ENCODE measurements at places on chromosomes 13 and 19. TPM values are rescaled to one million over a fixed set of nuclear protein-coding genes. Genes with fewer than 3 reads are reported as not detected.

Gene ZNF253
- 12.9 TPM for total RNA-seq

DNA sequence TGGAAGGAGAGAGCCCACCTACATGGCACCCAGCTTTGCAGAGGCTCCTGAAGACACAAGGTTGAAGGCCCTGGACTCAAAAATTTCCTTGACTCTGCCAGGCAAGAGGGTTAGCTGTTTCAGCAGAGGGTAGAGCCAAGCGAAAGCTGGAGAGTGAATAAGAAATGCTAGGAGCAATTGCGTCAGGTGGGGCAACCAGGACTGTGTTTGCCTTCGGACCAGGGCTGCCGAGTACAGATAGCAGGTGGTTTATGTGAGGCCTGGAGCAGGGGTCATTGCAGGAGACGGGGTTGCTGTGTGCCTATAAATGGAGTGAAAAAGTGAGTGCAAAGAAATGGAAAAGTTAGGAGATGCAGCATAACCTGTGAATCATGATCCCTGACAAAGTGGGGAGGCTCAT is 59.1 kb downstream of the IRS2 start:
- no peak for DNase-seq

Gene LILRA1
- total RNA-seq, result not detected

DNA sequence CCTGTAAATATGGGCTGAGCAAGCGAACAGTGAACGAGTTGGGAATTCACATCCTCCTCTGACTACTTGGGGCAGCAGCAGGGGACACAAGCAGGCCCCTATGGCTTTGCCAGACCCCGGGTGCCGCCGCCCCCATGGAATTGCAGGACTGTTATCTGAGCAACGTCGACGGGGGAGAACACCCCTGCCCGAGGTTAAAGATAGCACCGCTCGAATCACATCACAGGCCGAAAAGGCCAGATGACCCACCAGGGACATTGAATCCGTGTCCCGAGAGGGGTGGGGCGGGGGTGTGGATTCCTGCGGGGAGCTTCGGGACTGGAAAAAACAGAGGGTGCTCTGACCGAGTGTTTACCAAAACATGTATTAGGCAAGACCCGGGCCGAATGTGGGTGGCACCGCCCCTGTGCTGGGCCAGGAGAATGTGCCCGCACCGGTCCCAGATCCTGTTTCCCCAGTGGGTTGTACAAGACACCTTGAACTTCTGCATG is 9.1 kb downstream of the FEM1A start:
- DNase-seq, result no peak

DNA sequence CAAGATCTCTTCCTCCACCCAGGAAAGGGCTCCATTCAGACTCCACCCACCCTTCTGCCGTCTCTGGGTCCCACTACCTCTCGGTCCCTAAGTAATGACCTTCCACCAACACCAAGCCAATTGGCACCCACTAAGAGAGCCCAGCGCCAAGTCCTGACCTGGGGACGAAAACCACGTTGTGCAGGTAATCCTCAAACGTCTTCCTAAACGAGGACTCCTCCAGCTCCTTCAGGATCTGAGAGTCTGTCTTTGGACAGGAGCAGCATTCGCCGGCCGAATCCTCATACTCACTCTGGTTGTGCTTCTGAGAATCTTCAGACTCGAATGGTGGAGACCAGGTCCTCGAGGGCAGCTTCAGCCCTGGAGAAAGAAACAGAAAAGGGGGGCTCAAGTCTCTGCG is 83.1 kb downstream of the ZNF557 start:
- DNase-seq, result no peak

DNA sequence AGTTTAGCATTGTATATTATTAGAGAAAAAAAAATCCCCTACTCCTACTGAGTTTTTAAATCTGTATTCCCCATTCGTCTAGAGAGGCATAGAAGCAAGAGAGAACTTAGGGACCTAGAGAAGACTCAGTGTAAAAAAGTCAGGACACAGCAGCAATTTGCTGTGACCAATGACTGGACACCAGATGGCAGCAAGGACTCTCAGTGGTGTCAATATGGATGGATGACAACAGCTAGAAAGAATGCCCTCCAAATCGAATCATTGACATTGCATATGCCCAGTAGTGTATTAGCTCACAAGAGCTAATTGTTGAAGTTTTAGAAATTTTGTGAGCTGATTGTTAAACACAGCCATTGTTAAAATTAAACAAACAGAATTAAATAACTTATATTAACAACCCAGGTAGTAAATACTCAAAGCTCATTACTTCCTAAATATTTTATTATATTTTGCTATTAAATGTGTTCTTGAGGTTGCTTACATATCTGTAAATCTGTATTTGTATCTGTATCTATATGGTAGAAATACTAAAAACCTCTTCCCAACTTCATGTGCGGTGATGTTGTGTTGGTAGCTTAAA is 43.9 kb downstream of the SIAH3 start:
- peak; percentile 43 for DNase-seq

DNA sequence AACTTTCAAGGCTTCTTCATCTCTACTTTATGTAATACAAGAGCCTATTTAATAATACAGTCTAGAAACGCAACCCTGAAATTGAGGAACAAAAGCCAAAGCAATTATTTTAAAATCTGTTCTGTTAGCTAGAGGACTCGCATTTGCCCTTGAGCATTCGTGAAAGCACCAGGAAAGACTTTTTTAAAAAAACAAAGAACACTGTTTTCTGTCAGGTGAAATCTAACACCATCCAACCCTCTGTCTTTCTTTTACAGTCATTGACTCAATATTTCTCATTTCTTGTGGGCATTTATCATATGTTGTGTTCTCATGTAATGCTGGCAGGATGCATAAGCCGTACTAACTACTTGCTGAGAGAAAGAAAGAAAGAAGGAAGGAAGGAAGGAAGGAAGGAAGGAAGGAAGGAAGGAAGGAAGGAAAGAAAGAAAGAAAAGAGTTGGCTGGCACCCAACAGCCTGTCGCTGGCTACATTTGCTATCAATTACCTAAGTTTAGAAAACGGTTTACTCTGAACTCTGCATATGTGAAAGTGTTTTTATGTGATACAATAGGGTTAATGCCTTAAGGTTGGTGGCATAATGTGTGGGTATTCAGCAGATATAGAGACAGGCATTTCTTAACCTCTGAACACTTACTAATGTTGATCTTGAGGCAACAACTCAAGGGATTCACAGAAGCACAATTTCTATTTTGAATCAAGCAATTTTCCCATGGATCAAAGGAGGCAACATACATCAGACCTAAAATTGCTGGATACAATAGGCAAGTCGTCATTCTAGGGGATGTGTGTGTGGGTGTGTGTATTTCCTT is 445.4 kb downstream of the DCT start:
- DNase-seq, result no peak

GRCh38 chr19:45781214-45782161 is 802 bp downstream of the DMPK start:
- DNase-seq, result peak; percentile 94

Gene POU2F2
- total RNA-seq, result not detected

Gene JOSD2
- total RNA-seq, result 29.8 TPM

GRCh38 chr19:12564016-12564664 is 12.9 kb upstream of the ZNF564 start:
- DNase-seq, result peak; percentile 92
